ENCODE measurements at places on chromosomes 5 and 9.
A peak's percentile ranks its signal among the peaks of the same experiment; 100 is the strongest.

GRCh38 chr5:134466241-134467069, 54.8 kb upstream of the CDKN2AIPNL start:
- peak; percentile 83 for DNase-seq

DNA sequence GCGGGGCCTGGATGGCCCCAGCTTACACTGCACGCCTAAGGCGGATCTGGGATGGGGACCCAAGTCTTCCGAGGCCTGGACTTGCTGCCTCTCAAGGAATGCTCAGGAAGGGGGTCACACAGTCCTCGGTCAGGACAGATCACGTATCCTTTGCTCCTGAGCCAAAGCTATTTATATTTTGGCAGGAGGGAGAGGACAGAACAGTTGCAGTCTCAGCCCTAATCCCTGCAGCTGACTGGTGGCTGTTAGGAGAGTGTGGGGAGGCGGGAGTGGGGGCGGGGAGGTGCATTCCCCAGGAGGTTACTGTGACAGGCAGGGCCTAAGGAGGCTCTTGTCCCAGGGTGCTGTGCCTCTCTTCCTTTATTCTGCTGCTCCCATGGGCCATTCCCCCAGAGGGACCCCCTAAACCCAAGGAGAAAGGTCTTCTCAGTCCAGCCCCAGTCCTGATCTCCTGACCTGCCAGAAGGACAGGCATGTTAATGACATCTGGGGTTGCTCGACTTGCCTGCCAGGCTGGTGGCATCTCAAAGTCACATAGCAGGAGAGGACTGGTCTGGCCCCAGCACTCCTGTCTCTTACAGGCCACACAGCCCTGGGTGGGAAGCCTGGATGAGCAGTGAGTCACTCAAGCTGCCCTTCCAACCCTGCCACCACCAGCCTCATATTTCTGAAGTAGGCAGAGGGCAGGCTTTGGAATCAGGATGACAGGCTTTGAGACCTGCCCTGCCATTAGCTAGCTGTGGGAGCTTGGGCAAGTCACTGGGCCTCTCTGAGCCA, 51.9 kb downstream of the COL27A1 start:
- DNase-seq: no peak

DNA sequence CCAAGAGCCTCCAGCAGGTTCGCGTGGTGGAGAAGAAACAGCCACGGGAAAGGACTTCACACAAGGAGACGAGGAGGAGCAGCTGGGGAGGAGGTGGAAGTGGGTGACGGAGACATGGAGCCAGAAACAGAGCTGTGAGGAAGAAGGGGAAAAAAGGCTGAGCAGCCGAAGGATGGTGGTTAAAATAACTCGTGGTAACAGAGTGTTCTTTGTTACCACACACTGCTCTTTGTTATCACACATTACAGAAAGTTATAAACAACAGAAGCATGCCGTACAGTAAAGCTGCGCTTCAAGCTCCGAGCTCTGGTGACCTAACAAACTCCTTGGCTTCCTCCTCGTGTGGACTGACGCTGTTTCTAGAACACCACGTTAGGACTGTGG, 215.4 kb downstream of the GLIS3 start:
- no peak for DNase-seq

DNA sequence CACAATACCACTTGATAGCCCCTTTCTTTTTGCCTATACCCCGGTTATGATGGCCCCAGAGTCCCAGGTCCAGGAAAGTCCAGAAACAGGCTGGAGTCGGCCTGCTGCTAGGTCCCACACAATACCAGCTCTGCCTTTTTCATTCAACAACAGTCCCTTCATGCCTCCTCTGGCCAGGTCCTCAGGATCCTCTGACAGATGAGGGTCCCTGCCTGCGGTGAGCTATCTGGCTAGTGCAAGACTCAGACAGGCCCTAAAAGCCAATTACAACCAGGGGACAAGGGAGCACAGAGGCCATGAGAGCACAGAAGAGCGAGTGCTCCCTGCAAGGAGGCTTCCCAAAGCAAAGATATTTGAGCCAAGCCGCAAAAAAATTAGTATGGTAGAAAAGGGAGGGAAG, 84.8 kb upstream of the ZBTB43 start:
- DNase-seq: no peak

- no peak for DNase-seq
Observed at GRCh38 chr5:139501381-139501780, 18.8 kb upstream of the STING1 start.

DNA sequence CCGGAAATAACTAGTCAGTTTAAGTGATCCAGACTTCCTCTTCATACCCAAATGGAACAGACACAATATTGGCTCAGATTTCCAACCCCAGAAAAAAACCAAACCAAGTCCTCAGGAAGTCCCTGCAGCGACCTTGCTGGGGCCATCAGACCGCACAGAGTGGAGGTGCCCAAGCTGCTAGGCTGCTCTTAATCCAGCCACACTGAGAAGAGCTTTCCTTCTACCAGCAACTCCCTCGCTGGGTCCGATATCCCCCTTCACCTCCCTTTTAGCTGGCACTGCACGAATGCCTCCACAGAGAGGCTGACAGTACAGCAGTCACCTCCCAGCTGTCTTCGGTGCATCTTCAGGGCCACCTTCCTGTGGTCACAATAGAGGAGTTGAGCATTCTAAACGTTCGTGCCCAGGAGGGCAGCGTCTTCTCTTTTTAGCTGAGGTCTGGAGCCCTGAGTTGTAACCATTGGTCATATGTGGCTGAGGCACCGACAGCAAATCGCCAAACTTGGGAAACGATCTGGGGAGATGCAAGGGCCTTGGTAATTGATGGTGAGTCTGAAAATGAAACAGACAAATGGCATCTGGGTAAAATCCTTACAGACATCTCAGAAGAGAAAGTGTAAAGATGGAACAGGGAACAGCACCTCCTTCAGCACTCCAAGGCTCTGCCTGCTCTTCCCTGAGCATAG, 5.7 kb downstream of the NAIF1 start:
- no peak for DNase-seq

- DNase-seq: no peak
Observed at GRCh38 chr9:124014956-124015660, 3.5 kb downstream of the LHX2 start.

- no peak for DNase-seq
Observed at GRCh38 chr9:21993893-21994555, at the start of gene CDKN2A. TSS of gene CDKN2A (minus strand) at chr9:21994392.

GRCh38 chr5:73781107-73781768, 155.2 kb downstream of the ARHGEF28 start:
- no peak for DNase-seq

DNA sequence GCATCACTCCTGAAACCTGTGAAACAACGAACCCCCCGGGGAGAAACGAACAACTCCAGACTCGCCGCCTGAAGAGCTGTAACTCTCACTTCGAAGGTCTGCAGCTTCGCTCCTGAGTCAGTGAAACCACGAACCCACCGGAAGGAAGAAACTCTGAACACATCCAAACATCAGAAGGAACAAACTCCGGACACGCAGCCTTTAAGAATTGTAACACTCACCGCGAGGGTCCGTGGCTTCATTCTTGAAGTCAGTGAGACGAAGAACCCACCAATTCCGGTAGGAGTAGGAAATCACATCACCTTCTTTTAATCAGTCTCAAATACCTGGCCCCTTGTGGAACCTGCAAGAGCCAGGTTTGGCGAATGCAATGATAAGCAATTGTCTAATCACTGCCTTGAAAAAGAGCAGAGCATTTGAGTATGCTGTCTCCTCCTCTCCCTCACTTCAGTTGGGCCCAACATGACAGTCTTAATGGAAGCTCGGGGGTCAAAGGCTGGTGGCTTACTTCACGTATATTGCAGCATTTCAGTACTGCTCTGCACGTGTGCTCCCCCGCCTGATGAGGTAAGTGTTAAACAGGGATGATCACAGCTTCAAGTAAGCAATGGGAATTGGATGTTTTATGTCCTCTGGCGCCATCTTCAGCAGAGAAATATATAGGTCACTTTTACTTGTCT, 473 bp downstream of the IRGM start:
- no peak for DNase-seq

DNA sequence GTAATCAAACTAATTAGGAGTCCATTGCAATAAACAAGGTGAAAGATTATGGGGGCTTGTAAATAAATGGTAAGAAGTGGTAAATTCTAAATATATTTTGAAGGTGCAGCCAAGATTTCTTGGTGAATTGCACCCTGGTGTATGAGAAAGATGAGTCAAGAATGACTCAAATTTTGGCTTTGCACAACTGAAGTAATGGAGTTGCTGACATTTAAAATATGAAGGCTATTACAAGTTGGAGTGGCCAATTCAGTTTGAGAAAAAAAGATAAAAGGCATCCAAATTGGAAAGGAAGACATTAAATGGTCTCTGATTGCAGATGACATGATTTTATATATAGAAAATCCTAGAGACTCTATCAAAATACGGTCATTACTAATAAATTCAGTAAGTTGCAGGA, 2330.6 kb downstream of the MAT2B start:
- DNase-seq: no peak

- no peak for DNase-seq
Observed at GRCh38 chr5:146644831-146645230, 128.8 kb upstream of the GPR151 start.

DNA sequence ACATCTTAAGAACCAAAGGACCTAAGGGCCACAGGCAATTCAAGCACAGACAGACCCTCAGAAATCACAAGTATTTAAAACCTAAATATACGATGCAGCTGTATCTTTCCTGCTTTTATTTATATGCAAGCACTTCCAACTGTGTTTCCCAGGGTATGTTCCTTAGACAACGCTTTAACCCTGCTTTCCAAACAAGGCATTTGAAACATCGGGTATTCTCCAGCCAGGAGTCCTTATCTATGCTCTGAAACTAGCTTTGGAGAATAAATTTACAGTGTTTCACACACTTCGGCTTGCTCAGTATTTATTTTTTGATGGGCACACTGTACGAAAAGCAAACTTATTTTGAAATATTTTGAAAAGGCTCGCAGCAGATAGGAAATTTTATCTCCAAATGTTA, 13.5 kb downstream of the NR6A1 start:
- DNase-seq: no peak

DNA sequence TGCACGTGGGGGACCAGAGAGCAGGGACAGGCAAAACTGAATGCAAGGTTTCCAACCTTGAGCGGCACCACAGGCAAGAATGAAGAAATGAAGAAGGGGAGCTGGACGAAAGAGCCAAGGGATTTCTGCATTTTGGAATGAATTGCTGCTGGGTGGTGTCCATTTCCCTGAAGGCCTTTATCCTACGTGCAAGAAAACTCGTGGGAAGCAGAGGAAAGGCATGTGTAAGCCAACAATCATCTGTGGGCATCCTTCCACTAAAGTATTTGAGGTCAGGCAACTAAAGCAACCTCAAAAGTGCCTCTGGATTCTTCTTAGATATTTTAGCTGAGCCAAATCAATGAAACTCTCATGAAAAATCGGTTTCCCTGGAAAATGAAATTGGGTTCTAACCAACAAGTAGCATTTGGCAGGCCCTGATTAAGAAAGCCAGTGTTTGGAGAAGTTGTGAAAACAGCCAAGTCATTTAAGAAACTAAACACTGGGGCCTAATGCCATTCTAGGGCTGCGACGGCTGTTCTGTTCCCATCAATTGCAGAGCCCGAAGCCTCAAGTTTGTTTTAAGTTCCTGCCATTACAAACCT, 4.7 kb upstream of the TGFBI start:
- no peak for DNase-seq

- DNase-seq: no peak
Observed at GRCh38 chr9:5958273-5958672, 57.2 kb downstream of the RANBP6 start.

Measured in substantia nigra (tissue), 51 donors.